ENCODE measurements at places on chromosomes 4 and X. TPM values are rescaled to one million over a fixed set of nuclear protein-coding genes. Genes with fewer than 3 reads are reported as not detected.

GRCh38 chr4:169765835-169766234 lies 8.1 kb upstream of the HPF1 start:
- no peak for DNase-seq

DNA sequence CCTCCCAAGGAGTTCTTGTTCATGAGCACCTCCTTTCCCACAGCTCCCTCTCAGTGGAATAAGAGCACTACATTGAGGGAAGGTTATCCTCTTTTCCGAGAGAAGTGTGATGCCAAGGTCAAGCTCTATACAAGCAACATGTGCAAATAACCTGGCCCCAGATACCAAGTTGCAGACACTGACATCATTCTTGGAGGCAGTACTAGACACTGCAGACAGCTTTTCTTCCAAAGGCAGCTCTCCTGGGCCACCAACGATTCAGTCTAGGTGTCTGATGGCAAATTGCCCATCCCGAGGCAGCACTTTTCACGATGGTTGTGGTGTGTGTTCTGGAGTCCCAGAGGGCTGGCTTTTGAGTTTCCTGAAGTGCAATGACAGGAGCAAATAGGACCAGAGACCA lies 384.9 kb downstream of the TLL1 start:
- no peak for DNase-seq

DNA sequence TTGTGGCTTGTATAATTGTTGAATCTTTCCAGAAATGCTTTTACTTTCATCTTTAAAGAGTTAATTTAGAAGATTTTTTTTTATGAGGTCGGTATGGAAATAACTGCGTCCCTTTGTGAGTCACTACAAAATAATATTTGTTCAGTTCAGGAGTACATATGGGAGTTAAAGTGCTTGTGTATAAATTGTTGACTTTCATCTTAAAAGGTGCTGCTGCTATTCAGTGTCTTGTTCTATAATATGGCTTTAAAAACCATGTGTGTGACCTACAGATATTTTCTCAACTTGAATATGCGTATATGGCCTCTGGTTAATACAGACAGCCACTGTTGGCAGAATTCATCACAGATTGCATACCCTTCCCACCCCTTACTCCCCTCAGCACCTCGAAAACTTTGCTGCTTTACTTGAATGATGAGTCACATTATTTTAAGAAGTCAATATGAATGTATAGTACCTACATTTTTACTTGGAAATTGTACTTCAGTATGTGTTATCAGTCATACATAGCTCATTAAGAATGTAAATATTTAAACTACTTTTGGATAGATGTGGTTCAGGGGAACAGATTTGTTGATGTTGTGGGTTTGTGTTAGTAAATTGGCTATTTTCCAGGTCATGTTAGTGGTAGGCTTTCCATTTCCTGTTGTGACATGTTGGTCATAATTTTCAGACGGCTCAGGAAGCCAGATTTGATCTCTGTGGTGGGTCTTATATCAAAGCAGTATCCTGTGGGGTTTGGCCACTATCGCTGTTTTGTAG lies 1.5 kb downstream of the CLCN3 start:
- no peak for DNase-seq

- DNase-seq = no peak
These were observed 12.8 kb downstream of the ZFP42 start for GRCh38 chr4:188008377-188008776.

The TMEM31 gene
- total RNA-seq = 0.55 TPM

DNA sequence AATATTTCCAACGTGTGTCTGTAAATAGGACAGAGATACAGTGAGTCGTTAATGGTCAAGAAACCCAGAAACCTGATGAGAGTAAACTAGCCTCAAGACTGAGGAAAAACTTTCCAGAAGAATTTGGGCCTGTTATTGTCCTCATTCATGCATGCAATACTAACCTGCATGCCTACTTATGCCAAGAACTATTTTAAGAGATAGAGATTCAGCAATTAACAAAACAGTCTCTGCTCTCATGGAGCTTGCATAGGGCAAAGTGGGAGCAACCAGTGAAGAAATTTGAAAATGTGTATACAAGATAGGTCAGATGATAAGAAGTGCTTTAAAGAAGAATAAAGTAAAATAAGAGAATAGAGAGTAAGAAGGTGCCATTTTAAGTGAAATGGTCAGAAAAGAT lies 66.1 kb upstream of the FRG1 start:
- no peak for DNase-seq

The C4orf36 gene
- 1.8 TPM for total RNA-seq

DNA sequence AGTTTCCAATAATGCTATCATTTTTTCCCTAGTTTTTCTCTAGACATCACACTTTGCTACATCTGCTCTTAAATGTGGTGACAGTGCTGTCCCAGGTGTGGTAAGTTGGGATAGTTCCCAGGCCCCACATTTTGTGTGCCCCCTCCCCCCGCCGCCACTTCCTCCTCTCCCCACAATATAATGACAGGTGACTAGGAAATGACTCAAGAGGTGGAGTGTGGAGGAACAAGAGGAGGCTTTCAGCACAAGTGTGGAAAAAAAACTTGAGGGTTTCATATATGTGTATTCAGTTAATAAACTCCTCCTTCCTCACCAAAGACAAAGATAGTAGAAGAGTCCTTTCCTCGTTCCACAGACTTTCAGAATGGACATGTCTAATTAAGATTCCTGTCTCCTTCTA lies 18.3 kb upstream of the IL21 start:
- no peak for DNase-seq

GRCh38 chr4:140049024-140049848 lies 104.7 kb downstream of the MAML3 start:
- DNase-seq = peak; percentile 89

DNA sequence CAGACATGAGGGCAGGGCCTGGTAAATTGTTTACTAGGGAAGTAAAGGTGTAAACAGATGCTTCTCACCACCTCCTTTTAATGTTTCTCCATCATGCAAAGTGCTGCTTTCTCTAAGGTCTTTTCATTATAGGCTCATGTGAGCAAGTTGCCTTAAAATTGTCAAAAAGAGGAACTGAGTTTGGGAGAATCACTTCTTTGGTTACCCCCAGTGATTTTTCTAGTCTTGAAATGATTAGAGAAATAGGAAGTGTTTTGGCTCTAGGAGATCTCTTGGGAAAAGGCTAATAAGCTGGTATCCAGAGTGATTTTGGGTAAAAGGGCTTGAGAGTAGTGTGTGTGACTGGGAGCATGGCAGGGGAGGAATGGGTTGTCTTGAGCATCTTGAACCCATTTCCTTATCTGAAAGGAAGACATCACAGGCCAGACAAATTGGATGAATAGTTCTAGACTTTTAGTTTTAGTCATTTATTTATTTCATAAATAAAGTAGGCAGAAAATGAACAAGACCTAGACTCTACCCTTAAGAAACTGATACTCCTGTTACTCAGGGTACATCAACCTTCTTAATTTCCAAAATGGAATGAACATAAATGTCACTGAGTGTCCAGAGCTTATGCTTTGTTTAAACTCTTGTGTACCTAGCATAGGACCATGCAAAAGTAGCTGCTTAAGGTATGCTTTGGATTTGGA lies 14.2 kb downstream of the GRPR start:
- no peak for DNase-seq

DNA sequence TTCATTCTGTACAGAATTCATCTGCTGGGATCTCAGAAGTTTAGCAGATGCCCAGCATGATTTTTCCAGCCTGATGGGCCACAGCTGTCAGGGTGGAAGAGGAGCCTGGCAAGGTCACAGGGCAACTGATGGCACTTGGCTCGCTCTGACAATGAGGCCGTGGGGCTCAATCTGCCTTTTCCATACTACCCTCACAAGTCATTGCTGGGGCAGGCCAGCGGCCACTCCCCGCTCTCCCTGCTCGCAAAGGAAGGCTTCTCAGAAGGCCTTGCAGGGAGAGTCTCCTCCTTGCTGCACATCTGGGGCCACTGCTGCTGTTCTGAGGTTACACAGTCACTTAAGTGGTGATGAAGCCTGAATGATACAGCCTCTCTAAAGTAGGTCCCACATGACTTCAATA lies 349.1 kb downstream of the NR3C2 start:
- no peak for DNase-seq

DNA sequence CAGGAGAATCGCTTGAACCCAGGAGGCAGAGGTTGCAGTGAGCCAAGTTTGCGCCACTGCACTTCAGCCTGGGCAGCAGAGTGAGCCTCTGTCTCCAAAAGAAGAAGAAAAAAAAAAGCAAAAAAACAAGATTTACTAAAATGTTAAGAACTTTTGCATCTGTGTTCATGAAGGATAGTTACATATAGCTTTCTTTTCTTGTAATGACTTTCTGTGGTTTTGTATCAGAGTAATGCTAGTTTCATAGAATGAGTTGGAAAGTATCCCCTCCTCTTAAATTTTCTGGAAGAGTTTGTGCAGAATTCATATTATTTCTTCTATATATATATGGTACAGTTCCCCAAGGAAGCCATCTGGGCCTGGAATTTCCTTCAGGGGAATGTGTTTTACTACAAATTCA lies 17.0 kb upstream of the GRIPAP1 start:
- DNase-seq = no peak

The CXCL13 gene
- total RNA-seq = not detected

GRCh38 chrX:10965174-10965798 lies 145.8 kb upstream of the HCCS start:
- DNase-seq = no peak

The STS gene
- 3.6 TPM for total RNA-seq

DNA sequence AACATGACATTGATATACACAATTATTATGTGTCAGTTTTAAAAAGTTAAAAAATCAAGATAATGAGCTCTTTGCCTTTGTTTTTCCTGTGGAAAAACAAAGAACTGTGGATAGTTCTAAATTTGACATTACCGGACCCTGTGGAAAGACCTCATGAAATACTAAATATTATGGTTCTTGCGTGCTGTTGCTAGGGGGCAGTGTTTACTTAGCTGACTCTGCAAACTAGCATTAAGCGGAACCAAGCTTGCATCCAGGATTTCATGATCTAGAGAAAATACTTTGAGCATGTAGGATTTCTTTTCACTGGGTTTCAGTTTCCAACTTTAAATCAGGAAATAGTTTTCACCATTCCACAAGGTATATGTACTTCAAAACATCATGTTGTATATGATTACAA lies 33.6 kb downstream of the CLCN4 start:
- no peak for DNase-seq

- no peak for DNase-seq
These were observed 59.0 kb downstream of the RNF150 start for GRCh38 chr4:141074098-141074878.

GRCh38 chr4:119646347-119647071 lies 17.9 kb upstream of the PDE5A start:
- no peak for DNase-seq

DNA sequence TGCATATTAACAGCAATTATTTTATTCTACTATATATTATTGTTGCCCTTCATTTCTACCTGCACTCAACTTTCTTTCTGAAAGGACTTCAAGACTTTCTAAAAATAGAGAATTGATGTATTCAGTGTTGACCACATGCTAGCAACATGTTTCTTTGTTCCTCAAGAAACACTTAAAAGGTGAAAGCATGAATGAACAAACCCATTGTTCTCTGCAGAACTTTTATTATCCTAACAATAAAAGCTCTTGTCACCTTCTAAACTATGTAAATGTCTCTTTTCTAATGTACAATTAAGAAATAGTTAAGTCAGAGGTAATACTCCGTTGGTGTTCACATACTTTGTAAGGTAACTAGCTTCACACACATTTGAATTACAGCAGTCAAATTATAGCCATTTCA lies 638.7 kb downstream of the FSTL5 start:
- DNase-seq = no peak

- no peak for DNase-seq
These were observed 37.7 kb downstream of the FRYL start for GRCh38 chr4:48742412-48742811.

GRCh38 chrX:150205011-150205410 lies 158.1 kb upstream of the MAMLD1 start:
- DNase-seq = no peak

Measured in H9 (cell line).